Kasumi-1 (cell line): ENCODE measurements at places on chromosomes 4 and X.

GRCh38 chrX:123685232-123685631 lies 47.6 kb downstream of the THOC2 start:
- peak; percentile 24 for DNase-seq

GRCh38 chrX:68941385-68941952 lies 112.6 kb downstream of the EFNB1 start:
- DNase-seq: no peak

GRCh38 chrX:153642655-153643430 lies 4.2 kb upstream of the DUSP9 start:
- no peak for DNase-seq

DNA sequence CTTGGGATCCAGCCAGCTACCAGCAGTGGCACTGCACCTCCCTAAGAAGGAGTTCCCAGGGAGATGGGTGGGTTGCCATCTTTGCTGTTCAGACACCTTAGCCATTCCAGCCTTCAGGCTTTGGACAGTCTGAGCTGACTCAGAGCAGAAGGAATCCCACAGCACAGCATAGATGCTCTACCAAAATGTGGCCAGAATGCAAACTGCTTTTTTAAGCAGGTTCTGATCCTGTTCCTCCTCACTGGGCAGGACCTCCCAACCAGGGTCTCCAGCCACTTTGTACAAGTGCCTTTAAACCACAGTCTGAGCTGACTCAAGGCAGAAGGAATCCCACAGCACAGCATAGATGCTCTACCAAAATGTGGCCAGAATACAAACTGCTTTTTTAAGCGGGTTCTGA lies 209.0 kb downstream of the NPNT start:
- DNase-seq: no peak

- DNase-seq: no peak
These were observed 25.4 kb downstream of the SOWAHB start for GRCh38 chr4:76872556-76872955.

GRCh38 chrX:122934131-122934530 lies 249.9 kb upstream of the GRIA3 start:
- no peak for DNase-seq

- DNase-seq: no peak
These were observed 46.5 kb downstream of the REPS2 start for GRCh38 chrX:16992951-16993350.

DNA sequence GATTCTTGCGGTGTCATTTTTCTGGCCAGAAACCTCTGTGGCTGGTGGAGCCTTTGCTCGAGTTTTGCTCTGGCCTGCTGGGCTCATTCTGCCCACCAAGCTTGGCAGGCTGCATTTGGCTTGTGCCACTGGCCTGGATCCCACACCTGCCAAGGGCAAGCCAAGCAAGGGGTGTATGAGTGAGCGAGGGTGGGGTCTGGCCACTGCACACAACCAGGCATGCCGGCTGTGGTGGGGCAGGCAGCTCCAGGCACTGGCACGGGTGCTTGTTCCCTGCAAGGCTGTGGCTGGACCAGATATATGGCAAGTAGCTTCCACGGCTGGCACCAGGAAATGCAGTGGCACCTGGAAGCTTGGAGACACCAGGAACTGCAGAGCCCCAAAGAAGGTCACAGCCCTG lies 68.6 kb upstream of the PPP3CA start:
- DNase-seq: no peak

DNA sequence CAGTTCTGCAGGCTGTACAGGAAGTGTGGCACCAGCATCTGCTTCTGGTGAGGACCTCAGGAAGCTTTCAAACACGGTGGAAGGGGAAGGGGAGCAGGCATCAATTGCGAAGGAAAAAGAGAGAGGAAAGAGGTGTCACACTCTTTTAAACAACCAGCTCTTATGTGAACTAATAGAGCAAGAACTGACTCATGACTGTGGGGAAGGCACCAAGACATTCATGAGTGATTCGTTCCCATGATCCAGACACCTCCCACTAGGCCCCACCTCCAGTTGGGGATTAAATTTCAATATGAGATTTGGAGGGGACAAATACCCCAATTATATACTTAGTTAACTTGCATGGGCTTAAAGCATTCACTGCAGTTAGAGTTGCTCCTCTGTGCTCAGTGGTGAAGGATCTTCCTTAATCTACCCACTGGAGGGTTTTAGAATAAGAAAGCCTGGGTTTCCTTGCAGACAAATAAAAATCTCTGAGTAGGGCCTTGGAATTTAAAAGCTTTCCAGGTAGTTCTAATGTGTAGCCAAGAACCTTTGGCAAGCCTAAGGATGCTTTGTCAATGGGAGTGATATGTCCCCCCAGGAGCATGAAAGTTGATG lies 60.0 kb downstream of the SYNPO2 start:
- peak; percentile 49 for DNase-seq

DNA sequence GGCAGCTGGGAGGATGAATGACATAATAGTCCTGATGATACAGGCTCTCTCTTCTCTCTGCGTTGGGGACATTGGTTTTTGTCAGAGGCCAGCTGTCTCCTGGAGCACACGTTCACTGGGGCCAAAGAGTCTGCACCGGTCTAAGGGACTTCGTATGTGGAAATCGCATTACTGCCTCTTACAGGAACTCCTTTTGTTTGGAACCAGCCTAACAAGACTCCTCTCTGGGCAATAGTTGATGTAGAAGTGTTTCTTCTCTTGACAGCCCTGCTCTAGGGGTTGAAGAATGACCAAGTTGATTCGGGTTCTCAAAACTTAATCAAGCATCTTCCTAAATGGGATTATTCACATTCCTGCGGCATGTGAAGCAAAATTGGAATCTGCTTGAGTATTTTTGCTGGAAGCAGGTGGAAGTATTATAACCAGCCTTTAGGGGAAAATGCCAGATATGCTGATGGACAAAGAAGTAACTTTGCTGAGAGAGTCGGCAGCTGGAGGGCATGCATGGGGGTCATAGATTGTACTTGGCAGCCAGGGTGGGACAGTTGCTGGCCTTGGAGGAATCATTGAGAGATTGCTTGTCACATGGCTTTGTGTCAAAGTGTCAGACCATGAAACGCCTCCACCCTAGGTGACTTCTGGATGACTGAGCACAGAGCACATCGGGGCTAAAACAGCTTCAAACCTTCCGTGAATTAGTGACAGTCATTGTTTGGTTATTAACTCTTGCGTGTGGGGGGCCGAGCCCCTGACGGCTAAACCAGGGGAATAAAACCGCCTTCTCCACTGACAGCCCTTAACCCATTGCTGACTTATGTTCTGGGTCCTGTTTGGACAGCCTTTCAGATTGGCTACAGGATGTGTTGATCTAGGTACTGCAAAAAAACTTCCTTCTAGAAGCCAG lies 34.4 kb upstream of the SLC34A2 start:
- no peak for DNase-seq

GRCh38 chrX:105468741-105469140 lies 248.2 kb upstream of the TEX13A start:
- no peak for DNase-seq

DNA sequence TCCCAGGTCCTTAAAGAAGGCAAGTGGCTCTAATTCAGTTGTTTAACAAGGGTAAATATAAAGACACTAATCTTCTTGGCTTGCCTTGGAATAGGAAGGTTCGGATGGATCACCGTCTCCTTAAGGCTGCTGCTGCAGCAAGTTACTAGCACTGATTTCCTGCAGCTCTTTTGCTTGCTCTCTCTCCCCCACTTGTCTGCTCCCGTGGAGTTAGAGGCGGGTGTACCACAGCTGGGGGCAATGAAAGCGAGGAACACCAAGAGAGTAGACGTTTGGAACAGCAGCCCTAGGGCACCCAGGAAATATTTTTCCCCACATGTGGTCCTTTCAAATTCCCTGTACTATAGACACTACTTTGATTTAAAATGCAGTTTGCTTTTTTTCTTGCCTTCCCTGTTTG lies 202.2 kb downstream of the SH2D1A start:
- DNase-seq: no peak

DNA sequence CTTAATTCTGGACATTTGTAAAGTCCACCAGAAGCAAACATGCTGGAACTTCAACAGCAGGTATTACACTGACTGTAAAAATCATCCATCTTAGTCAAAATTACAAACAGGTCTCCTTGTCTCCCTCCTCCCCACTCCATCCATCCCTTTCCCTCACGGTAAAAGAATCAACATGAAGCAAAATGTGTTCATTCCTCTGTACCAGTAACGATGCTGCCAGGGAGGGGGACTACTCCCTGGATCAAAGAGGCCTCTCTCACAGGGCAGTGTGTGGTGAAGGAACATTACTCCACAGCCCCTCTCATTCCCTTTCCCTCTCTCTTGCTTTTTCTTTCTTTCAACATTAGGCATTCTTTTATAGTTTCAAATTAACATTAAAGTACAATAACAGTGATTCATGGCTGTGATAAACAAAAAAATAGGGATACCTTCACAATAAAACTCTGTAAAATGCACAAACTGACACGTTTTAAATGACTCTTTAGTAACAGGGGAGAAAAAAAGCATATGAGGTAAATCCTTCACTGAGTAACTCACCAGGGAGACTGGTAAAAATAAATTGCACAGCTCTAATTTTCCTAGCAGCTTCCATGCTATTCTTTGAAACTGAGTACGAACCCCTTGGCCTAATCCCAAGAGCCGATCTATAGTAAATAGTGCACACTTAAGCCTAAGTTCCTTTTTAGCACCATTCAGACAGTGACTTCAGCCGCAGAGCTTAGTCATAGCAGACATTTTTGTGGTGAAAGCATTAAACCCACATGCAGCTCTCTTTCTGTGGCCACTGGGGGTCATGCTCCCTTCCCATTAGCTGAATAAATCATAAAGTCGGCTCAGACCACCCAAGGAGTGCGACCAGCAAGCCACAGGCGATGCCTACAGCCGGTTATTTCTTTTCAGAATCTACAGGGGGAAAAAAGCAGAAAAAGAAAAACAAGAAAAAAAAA lies 215.6 kb upstream of the GYPA start:
- DNase-seq: peak; percentile 93

- no peak for DNase-seq
These were observed 4.3 kb downstream of the GK start for GRCh38 chrX:30657196-30658161.

DNA sequence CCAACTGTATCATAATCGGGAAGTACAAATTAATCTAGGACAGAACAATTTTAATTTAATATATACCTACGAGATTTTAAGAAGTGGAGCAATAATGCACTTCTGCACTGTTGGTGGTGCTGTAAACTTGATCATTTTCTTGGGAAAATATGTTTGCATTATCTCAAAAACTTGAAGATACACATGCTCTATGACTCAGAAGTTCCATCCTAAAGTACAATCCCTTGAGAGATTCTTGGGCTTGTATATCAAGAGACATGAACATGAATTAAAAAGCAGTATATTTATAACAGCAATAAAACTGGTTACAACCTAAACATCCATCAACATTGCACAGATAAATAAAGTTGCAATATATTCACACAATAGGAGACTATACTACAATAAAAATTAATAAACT lies 168.8 kb downstream of the CLCN4 start:
- no peak for DNase-seq

DNA sequence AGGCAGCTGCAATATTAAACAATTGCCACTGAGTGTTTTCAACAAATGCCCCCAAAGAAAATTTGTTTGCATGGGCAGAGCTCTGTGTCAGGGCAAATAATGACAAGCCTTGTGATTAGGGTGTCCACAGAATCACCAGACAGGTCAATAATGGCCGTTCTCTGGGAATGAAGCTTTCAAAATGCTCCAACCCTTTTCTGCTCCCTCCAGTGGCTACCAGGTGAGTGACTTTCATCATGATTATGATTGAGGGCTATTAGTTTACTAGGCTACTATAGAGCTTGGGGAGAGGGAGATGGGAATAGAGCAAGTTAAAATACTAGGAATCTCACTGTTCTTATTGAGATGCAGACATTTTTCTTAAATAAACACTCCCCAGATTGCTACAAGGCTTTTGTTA lies 23.5 kb downstream of the IRS4 start:
- no peak for DNase-seq

DNA sequence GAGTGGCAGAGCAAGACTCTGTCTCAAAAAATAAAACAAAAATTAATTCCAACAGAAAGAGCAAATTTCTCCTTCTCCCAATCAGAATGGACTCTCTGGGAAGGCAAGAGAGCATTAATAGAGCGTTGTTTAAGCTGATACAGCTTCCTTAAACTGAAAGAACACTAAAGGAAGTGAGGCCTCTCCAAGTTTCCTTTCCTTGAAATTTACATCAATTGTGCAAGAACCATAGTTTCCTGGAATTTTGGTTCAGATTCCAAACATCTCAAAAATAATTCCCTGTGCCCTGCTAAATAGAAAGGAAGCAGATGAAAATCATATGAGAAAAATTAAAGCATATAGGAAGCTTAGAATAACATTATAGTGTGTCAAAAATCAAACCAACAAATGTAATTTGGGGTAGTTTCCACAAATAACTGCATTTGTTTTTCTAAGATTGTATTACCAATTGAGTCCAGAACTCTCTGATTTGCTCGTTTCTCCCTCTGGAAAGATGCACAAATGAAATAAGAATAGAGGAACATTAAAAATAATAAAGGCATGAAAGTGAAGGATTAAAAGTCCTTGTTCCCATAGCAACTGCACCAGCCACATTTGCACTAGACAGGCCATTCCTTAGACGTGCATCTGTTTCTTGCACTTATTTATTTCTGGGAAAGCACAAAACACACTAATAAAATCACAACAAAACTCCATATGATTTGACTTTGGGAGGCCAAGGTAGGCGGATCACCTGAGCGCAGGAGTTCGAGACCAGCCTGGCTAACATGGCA lies 3.7 kb upstream of the FAM241A start:
- peak; percentile 30 for DNase-seq

- no peak for DNase-seq
These were observed 164.3 kb downstream of the ENOX2 start for GRCh38 chrX:130738638-130739195.

- DNase-seq: no peak
These were observed 31.2 kb upstream of the TSPAN5 start for GRCh38 chr4:98689507-98690174.

- no peak for DNase-seq
These were observed 127.9 kb downstream of the KLHL8 start for GRCh38 chr4:87092389-87093141.

DNA sequence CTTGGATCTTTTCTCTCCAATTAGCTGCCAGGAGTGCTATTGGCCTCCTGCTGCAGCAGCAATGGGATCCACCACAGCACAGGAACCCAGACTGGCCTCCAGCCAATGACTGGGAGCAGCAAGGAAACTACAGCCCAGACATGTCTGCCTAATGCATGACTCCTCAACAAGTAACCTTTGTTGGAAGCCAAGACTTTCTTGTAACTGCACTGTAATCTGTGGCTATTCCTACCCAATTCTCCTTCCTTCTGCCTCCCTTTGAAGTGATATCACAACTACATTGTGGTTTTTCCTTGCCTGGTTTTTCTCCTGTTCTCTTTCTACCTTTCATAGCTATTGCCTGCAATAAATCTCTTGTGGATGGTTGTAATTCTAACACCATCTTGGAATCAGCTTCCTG lies 39.8 kb downstream of the SNCA start:
- DNase-seq: no peak

DNA sequence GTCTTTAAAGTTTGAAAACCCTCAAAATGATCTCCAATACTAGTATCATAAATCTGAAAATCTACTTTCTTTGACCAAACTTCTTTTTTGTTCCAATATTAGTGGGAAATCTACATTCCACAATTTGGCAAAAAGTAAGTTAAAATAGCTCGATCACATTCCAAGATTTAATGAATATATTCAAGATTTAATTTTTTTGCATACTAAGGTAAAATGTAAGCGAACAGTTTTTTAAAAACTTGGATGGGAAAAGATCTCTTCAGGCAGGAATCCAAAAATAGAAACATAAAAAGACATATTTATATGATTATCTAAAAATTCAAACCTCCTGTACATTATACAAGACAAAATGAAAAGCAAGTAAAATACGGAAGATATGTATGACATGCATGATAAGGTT lies 31.2 kb downstream of the CNOT6L start:
- no peak for DNase-seq
